Effector memory CD8-positive, alpha-beta T cell (primary cell): ENCODE measurements at places on chromosomes 2 and 18.

- no peak for DNase-seq
- no peak overlapping the region for H3K4me3 ChIP-seq
- no peak overlapping the region for H3K27ac ChIP-seq
- H3K36me3 ChIP-seq, result no peaks in the 10 kb centered on the region
- H3K4me1 ChIP-seq, result no peaks in the 10 kb centered on the region
Measured at GRCh38 chr2:60140185-60140584, 413.3 kb downstream of the BCL11A start.

- no peak for DNase-seq
- H3K27me3 ChIP-seq, result no peaks in the 10 kb centered on the region
- no peaks in the 10 kb centered on the region for H3K36me3 ChIP-seq
- H3K4me3 ChIP-seq, result no peak overlapping the region
Measured at GRCh38 chr2:61710711-61711110, 143.1 kb downstream of the FAM161A start.

GRCh38 chr2:118319271-118319684, 231.0 kb downstream of the INSIG2 start:
- H3K4me3 ChIP-seq, result no peak overlapping the region
- peaks cover 19% of the 10 kb centered on the region for H3K27me3 ChIP-seq
- no peaks in the 10 kb centered on the region for H3K4me1 ChIP-seq
- no peak for DNase-seq
- no peaks in the 10 kb centered on the region for H3K36me3 ChIP-seq

- H3K4me3 ChIP-seq, result no peak overlapping the region
- no peak overlapping the region for H3K27ac ChIP-seq
- DNase-seq, result no peak
- H3K4me1 ChIP-seq, result no peaks in the 10 kb centered on the region
Measured at GRCh38 chr18:9648431-9649163, 34.2 kb upstream of the PPP4R1 start.
